CD8-positive, alpha-beta memory T cell (primary cell): ENCODE measurements at places on chromosomes 7 and 10. TPM values are rescaled to one million over a fixed set of nuclear protein-coding genes. Genes with fewer than 3 reads are reported as not detected.

Gene RNF133
- not detected for total RNA-seq

Gene SORBS1
- 0.92 TPM for total RNA-seq

Gene ABCC2
- total RNA-seq, result 1.1 TPM

Gene KIF5B
- total RNA-seq, result 98.5 TPM

Gene SPDYE2
- total RNA-seq, result not detected

Gene SPDYE11
- not detected for total RNA-seq

Gene NOLC1
- total RNA-seq, result 330 TPM

Gene RARRES2
- total RNA-seq, result not detected

DNA sequence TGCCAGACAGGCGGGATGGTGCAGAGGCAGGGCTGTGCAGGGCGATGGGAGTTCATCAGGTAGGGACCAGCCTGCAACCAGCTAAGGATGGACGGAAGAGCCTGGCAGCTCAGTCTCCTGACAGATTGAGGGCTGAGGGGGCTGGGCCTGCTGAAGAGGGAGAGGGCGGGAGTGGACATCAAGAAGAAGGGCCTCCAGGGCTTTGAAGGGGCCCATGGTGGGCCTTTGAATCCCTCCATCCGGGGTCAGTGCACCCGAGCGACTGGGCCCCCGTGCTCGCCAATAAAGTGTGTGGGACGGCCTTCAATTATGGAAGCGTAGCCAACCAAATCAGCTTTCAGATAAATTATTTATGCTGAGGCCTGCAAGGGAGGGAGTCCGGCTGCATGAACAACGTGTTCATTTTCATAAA is 431.2 kb downstream of the RPS24 start:
- no peak for DNase-seq

- no peak for DNase-seq
These were observed 4.7 kb upstream of the LMBR1 start for GRCh38 chr7:156897673-156898072.

DNA sequence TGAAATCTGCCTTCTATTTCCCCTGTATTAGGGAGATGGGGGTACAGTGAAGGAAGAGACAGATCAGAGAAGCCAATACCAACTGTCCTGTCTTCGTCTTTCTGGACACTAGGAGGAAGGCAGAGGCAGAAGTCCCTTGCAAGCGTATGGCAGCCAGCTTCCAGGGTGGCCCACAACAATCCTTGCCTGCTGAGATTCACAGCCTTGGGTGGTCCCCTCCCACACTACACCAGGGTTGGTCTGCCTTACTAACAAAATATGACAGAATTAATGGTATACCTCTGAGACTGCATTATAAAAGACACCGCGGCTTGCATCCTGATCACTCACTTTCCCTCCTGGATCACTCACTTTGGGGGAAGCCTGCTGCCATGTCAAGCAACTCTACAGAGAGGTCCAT is 90.4 kb downstream of the IDE start:
- no peak for DNase-seq

GRCh38 chr7:96284835-96285234 is 37.1 kb downstream of the SLC25A13 start:
- DNase-seq, result no peak

DNA sequence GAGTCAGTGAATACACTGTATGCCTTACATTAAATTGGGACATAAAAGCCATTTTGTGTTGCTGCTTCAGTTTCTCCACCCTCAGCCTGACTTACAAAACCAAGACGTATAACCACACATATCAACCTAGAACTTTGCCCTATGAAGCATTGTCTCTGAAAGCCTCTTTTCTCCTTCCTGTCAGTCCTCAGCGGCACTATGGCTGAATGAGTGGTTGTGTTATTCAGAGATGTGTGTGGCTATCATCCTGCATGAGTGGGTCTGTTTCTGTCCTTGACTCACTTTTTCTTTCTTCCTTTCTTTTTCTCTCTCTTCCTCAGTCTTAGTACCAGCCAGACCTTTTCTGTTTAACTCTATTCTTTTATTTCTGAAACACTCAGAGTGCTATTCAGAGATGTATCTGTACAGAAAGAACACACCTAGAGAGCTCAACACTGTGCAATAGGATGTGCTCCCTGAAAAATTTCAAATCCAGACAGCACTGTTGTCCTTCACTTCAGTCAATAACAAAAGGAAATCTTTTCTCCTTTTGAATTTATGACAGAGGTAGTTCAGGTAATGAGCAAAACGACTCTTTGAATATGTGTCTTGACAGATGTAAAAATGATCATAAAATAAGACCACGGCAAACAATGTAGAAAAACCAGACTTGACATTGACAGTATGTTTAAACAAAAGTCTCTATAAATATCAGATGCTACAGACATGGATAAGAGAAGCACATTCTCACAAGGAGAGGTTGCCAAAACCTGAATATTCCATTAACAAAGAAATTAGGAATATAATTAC is 163.3 kb upstream of the FEZF1 start:
- no peak for DNase-seq

GRCh38 chr10:102102421-102102820 is 17.7 kb downstream of the LDB1 start:
- DNase-seq, result no peak

DNA sequence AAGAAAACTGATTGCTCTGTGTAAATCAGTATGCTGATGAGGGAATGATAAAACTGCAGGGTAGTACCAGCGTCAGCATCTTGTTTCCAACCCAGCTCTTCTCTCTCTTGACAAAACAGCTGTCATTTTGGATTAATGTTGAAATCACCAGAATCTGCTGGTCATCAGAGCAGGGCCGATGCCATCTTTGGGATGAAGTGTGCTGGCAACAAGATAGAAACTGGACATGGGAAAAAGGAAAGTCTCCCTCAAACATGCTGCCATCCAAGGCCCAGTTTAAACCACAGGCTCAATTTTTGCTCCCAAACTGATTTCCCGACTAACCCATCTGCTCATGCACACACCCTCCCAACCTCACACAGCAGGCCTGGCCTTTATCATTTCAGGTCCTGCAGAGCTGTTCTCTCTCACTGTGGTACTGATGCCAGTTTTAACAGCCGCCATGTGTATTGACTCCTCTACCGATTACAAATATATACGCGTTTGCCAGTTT is 285.2 kb downstream of the AUTS2 start:
- DNase-seq, result no peak

- no peak for DNase-seq
These were observed 233.3 kb downstream of the NSUN6 start for GRCh38 chr10:18417950-18418527.

GRCh38 chr10:121526801-121527221 is 71.4 kb downstream of the FGFR2 start:
- no peak for DNase-seq

DNA sequence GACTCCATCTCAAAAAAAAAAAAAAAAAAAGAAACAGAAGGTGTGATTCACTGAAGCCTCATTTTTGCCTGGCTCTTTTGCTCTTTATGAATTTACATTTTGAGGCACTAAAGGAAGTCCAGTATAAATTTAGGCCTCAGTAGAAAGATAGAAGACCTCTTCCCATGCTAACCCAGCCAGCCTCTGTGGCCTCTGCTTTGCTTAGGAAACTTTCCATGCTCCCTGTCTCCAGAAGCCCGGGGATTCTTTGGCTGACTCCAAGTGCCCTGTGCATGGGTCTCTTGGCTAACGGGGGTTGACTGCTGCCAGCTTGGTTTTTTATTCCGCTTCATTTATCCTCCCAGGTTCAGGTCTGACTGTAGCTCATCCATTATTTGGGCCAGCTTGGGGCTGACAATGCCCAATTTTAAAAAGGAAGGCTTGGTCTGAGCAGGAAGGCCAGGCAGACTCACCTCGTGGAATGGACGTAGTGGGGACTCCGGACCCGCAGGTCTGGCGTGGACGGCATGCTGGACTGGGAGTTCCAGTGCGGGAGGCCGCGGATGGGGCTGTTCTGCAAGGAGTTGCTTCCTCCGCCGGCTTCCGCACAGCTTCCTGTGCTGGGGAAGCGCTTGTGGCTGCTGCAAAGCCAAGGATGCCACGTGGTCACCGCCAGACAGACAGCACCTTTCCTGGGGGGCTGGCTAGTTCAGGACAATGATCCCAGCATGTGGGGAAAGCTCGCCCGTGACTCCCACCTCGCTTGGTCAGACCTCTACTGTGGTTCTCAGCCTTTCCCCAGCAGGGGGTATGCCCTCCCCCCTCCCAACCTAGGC is 72.3 kb downstream of the PRPF18 start:
- DNase-seq, result no peak

- no peak for DNase-seq
These were observed 34.5 kb downstream of the COL1A2 start for GRCh38 chr7:94429153-94429552.

DNA sequence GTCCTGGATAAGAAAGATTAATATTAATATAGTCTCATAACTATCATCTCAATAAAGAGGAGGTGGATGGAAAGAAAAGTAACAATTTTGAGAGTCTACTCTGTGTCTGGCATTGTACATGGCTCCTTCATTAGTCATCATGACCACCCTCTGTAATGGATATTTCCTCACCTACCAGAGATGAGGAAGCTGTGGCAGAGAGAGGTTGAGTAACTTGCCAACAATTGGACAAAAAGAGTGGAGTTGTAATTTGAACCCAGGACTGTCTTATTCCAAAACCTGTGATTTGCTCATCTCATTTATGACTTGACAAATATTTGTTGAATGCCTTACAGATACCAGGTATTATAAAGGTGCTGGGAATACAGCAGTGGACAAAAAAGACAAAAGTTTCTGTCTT is 2.1 kb upstream of the IDE start:
- DNase-seq, result no peak

DNA sequence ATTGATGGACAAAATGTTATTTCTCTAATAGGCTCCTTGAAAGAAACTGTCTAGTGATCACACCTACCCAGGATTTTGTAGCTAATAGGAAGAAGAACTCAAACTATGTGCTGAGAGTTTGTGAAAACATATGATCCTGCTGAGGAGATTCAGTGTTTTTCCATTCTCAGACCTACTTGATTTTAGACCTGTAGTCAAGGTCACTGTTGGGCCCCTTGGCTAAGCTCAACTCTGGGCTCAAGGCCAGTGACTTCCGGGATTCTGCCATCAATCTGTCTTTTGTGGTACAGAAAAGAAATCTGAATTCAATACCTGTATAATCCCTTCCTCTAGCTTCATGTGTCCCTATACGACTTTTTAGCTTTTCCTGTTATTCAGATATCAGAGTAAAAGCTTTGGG is 79.7 kb upstream of the FERD3L start:
- no peak for DNase-seq
